GM23248 (cell line): ENCODE measurements at places on chromosomes 3 and 15. TPM values are rescaled to one million over a fixed set of nuclear protein-coding genes. Genes with fewer than 3 reads are reported as not detected.

DNA sequence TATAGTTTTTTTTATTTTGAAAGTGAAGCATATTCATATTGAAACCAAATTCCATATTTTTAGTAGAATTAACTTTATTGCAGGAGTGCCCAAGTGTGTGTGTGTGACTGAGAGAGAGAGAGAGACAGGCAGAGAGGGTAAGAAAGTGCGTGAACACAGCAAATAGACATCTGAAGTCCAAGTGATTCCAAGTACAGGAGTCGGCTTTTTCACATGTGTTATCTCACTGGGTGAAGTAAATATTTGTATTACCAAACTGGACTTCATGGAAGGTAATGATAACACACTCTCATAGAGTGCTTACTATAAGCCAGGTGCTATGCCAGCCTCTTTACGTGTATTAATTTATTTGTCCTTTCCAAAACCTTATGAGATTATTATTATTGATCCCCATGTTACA is 12.0 kb downstream of the PARP14 start:
- 0 out of 2 replicates have a peak, but pooled peaks cover 4% of the 10 kb centered on the region for H3K4me1 ChIP-seq
- H3K4me3 ChIP-seq, result no peak overlapping the region
- H3K27ac ChIP-seq, result no peak overlapping the region
- no peak for DNase-seq

TOPAZ1 gene
- total RNA-seq, result not detected in 2 replicates

LIPH gene
- total RNA-seq, result not detected in 2 replicates

CSPG5 gene
- 0.54 TPM in 1 of 2 replicates, not detected in the other for total RNA-seq

CAMK2N2 gene
- total RNA-seq, result 0.11 TPM in 1 of 2 replicates, not detected in the other
